Effector CD4-positive, alpha-beta T cell (primary cell): ENCODE measurements at places on chromosomes 5 and 9.

DNA sequence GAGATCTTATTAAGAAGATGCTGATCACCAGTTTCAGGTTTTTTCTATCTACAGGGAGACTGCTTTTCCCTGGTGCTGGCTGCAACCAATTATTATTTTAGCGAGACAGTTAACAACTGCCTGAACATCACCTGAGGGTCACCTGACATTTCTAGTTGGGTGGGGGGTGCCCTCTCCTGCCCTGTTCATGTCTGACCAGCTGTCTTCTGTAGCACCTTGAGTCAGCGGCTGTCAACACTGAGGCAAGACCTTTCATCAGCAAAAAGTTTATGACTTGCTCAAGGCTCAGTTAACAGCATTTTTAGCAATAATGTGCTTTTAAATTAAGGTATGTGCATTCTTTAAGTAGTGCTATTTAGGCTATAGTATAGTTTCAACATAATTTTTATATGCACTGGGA, 58.0 kb downstream of the ADCY2 start:
- DNase-seq, result no peak

DNA sequence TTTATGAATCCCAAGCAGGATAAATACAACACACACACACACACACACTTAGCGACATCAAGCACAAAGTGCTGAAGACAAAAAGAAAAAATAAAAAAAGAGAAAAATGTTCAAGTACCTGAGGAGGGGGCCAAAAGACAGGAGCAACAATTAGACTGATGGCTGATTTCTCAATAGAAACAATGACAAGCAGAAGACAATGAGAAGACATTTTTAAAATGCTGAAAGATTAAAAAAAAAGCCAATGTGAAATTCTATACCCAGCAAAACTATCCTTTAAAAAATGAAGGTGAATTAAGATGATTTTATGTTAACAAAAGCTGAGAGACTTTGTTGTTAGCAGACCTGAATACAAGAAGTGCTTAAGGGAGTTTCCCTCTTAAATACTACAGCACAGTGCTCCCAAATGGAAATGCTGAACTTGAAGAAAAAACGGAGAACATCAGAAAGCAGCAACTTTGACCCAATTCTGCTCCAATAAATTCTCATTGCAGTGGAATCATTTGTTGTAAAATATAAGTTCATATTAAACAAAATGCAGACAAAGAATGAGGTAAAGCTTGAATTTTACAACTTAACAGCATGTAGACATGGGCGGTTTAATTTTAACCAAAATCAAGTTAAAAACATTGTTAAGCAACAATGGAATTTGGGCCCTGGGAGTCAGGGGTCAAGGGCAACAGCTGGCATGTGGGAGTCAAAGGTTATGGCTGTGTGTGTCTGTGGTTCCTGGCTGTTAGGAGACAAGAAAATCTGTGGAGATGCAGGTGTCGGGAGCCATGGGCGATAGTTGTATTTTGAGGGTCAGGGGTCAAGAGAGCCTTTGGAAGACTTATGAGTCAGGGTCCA, 776 bp upstream of the RANBP17 start:
- DNase-seq, result no peak

- no peak for DNase-seq
Measured at GRCh38 chr5:36948650-36949049, 72.1 kb downstream of the NIPBL start.

DNA sequence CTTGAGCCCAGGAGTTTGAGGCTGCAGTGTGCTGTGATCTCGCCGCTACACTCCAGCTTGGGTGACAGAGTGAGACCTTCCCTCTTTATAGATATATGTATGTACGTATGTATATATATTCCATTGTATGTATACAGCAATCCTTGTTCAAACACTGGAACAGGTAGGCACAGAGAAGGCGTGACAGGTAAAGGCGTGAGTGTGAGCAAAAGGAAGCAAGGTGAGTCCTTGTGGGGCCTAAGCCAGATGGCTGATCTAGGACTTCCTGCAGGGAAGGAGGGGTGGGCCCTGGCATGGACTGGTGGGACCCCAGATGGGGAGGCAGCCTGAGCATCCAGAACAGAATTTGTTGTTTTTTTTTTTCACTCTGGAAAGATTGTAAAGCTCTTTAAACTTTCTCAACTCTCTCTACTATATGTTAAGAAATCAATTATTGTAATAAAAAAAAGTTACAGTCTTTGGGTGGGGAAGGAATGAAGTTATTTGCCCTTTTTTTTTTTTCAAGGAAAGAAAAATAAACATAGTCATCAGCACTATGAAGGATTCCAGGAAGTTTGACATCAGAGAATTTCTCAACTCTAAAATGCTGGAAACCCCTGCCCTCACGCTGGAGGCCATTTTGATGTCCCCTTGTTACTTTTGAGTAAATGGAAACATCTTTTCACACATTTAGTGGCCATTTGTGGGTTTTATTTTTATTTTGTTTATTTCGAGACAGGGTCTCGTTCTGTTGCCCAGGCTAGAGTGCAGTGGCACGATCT, 38.9 kb upstream of the STXBP1 start:
- DNase-seq, result no peak

GRCh38 chr5:10528827-10529226, 35.0 kb upstream of the ANKRD33B start:
- no peak for DNase-seq

DNA sequence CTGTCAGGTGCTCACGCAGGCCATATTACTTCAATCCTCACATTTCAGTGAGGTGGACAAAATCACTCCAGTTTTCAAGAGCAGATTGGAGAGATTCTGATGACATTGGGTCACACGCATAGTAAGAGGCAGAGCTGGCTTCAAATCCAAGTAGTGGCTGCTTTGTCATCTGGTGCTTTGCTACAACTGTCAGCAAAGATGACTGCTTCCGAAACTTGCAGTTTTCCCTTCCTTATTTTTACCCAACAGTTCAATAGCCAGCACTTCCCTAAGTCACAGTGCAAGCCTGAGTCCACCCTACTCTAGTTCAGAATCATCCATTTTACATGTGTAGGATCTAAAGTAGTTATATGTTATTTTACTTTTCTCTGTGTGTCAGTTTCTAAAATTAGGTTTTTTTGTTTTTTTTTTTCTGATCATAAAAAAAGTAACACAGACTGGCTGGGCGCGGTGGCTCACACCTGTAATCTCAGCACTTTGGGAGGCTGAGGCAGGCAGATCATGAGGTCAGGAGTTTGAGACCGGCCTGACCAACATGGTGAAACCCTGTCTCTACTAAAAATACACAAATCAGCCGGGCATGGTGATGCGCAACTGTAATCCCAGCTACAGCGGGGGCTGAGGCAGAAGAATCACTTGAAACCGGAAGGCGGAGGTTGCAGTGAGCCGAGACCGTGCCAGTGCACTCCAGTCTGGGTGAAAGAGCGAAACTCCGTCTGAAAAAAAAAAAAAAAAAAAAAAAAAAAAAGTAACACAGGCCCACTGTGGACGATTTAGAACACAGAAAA, 49.6 kb downstream of the ANKDD1B start:
- no peak for DNase-seq

DNA sequence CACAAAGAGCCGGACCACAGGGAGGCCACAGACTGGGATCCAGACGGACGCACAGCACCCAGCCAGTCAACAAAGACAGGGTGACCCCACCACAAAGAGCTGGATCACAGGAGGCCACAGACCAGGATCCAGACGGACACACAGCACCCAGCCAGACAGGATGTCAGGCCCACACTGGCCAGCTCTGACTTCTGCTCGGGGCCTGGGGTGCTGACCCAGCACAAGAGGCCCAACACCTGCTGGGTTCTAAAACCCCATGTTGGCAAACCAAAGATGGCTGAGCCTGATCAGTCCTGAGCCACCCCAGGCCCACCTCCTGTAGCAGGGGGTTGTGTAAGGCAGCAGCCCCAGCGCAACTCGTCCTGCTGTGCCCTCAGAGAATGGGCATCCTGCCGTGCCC, 5.2 kb upstream of the DPH7 start:
- no peak for DNase-seq

GRCh38 chr9:24487250-24487861, 58.3 kb downstream of the IZUMO3 start:
- DNase-seq, result no peak

DNA sequence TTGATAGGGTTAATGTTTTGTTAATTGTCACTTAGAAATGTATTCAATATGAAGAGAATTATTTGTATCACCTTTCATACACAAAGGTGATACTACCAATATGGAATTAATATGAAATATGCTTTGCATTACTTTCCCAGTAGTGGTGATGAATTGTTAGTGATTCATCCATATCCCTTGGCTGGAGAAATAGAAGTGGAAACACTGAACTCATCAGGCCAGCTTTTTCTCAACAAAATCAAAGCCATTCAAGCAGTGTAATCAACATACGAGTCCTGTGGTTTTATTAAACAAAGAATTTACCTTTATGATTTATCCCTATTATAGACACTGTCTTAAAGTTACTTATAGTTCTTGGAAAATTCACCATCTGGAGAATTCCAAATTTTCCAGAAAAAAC, 264.0 kb upstream of the MEF2C start:
- DNase-seq, result no peak

GRCh38 chr9:89361816-89362646, 43.7 kb downstream of the SECISBP2 start:
- no peak for DNase-seq

- peak; percentile 48 for DNase-seq
Measured at GRCh38 chr9:91775011-91775707, 174.9 kb downstream of the ROR2 start.

DNA sequence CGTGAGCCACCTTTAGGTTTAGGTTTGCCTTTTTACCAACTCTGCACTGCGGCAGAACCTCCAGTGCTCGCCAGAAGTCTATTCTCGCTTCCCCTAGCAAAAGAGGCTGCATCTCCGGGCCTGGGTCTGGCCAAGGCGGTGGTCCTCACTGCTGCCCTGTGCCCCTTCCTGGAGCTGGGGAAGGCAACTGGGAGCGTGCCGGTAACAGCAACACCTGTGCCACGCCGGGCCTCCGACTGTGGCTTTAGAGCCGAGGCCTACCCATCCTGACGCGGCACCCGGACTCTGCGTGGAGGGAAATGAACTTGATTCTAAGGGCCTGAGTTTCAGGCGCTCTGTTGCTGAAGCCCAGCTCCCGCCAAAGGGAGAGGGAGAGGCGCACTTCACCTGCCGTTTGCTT, 82.4 kb upstream of the SPATA31C2 start:
- DNase-seq, result no peak

- no peak for DNase-seq
Measured at GRCh38 chr5:96741891-96742309, 65.8 kb downstream of the ERAP1 start.

DNA sequence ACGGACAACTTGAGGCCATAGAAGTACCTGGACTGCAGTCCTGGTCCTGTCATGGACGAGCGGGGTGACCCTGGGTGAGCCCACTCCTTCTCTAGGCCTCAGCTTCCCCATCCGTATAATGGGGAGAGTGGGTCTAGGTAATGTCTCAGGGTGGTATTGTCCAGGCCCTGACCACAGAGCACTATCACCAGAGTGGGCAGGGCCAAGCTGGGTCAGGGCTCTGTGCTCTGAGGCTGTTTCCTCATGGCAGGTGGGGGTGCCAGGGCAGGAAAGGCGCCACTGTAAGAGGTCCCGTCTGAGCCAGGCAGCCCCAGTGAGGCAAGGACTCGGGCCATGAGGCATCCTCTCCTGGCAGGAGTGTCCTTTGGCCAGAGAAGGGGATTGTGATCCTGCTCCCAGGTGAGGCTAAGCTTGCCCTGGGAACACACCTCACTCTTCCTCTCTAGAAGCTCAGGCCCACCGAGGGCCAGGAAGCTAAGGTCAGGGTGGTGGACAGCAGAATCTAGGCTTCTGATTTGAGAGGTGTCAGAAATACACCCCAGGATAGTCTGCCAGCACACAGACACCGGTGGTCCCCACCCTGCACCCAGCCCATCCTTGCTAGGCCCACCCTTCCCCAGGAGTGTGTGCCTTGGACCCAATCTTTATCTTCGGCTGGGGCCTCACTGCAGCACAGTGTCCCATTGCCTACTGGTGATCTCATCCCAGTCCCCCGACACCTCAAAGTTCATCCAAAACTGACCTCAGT, 1.5 kb upstream of the MYOZ3 start:
- no peak for DNase-seq

- no peak for DNase-seq
Measured at GRCh38 chr5:57804007-57804444, 321.4 kb upstream of the ACTBL2 start.

DNA sequence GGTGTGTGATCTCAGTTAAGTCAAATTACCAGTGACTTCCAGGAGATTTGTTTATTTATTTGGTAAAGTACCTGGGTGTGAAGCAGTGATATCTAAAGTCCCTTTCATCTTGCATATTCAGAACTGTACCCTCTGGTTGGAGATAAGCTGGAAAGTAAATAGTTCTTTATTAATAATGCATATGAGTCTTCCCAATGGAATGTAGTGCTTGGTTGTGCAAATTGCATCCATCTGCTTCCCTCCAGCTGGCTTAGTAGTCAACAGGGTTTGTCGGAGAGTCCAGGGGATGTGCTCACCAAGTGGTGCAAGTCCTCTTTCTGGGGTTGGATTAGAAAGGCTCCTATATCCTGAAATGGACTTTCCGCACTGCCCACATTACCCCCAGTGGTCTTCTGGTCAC, 42.0 kb downstream of the TRPM3 start:
- DNase-seq, result no peak

GRCh38 chr5:11898-12297, 80.1 kb upstream of the PLEKHG4B start:
- DNase-seq, result no peak

- DNase-seq, result no peak
Measured at GRCh38 chr5:135241536-135241935, 157.5 kb downstream of the MACROH2A1 start.

GRCh38 chr9:17630531-17630949, 51.7 kb downstream of the SH3GL2 start:
- DNase-seq, result no peak

GRCh38 chr5:169746147-169746694, 109.1 kb downstream of the DOCK2 start:
- DNase-seq, result no peak

DNA sequence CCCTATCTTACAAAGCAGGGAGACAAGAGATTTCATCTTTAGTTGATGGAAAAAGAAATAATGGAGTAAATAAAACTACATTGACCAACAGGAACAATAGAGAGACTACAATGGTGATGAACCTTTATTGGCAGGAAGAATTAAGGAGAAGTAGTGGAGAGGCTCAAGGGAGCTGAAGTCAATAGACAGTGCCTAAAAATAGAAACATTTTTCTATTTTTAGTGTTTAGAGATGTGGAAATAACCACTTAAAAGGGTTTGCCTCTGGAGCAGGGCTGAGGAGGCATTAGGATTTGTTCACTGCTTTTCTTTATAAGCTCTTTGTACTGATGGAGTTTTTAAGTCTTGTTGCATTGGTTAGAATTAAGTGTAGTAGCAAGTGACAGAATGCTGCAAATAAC, 98.4 kb upstream of the ERCC6L2 start:
- no peak for DNase-seq

- DNase-seq, result no peak
Measured at GRCh38 chr5:149024943-149025342, 37.9 kb downstream of the SH3TC2 start.

- DNase-seq, result no peak
Measured at GRCh38 chr5:128174951-128175350, 91.4 kb downstream of the SLC12A2 start.
